ENCODE measurements at places on chromosomes 6 and 20. TPM values are rescaled to one million over a fixed set of nuclear protein-coding genes. Genes with fewer than 3 reads are reported as not detected.

DNA sequence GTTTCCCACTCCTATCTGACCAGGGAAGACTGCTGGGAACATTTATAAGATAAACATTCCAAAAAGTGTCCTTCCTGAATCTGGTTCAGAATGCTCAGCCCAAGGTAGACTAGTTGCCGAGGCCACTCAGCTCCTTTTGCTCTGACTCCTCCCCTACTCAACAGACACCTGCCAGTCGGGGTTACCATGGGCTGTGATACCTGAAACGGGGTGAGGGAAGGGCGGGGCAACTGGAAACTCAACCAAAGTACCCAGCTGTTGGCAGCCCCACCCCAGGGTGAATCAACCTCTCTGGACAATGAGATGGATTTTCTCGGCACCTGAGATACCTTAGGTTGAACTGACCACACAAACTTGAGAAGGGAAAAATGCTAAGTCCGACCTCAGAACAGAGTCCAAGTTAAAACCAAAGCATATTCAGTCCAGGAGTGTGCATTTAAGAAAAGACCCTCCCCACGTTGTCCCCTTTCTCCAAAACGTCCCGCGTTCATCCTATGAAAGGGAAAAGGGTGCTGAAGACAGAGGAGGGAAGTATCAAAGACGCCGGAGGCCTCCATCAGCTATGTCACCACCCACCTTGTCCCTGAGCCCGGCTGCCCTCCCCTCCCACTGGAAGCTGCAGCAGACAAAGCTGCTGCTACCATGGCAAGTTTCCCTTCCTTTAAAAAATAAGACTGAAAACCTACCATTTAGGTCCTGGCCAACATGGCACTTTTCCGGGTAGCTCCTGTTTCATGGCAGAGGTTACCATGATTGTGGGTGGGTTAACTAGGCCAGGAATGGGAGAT is 100.1 kb downstream of the SLC23A2 start:
- H3K36me3 ChIP-seq: peaks cover 29% of the 10 kb centered on the region
- DNase-seq: no peak
- peaks cover 13% of the 10 kb centered on the region for H3K4me1 ChIP-seq
- H3K27ac ChIP-seq: no peak overlapping the region
- no peaks in the 10 kb centered on the region for H3K27me3 ChIP-seq
- no peak overlapping the region for H3K4me3 ChIP-seq

Gene VSX1
- not detected for polyA plus RNA-seq

DNA sequence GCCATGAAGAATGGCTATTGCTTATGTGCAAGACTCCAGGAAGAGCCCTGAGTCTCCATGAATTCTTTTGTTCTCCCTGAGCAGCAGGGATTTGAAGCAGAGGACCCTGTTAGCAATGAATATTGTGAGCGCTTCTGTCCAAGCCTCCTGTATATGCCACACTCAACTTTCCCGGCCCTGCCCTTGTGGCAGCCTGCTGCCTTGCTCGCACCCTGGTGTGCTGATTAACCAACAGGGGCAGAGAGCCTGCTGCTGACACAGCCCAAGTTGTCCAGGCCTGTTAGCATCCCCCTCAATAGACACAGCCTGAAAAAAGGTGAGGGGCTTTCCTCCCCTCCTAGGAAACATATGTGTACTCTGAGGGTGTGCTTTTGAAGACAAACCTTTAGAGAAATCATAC is 131.4 kb downstream of the BMP2 start:
- no peak overlapping the region for H3K4me3 ChIP-seq
- H3K27ac ChIP-seq: no peak overlapping the region
- H3K27me3 ChIP-seq: no peaks in the 10 kb centered on the region
- no peak for DNase-seq

DNA sequence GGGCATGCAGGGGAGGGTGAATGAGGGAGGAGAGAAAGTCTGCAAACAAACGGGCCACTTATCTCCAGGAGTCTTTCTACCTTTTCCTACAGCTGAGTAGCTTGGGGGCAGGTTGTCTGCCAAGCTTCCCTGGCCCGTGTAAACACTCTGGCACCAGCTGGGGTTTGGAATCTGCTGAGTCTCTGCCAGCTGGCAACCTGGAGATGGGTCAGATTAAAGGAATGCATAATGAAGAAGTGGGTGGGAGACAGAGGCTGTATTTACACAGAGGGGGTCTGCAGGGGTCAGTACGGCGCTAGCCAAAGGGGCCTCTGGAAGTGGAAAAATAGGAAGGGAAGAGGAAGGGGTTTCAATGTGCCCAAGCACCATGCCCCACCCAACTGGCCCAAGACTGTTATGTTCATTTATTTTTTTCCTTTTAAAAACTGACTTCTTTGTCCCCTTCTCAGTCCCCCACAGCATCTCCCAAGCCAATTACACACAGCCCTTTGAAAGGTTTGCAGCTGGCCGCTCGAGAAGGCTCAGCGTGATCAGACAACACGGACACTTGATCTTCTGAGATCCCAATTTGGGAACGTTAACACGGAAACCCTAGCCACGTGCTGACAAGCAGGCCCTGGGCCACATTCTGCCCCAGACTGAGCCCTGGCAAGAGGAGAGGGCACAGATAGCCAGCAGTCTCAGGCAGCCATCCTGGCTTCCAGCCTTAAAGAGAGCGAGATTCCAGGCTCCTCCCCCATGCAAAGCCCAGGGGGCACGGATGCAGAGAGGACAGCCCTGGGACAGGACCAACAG is 25.2 kb downstream of the TRAM2 start:
- H3K4me1 ChIP-seq: peaks cover 60% of the 10 kb centered on the region
- peaks cover 2% of the 10 kb centered on the region for H3K36me3 ChIP-seq
- H3K27ac ChIP-seq: peak overlapping the region; percentile 88
- no peak overlapping the region for H3K4me3 ChIP-seq

- H3K27me3 ChIP-seq: no peaks in the 10 kb centered on the region
- H3K27ac ChIP-seq: peak overlapping the region; percentile 79
- DNase-seq: peak; percentile 73
- no peak overlapping the region for H3K4me3 ChIP-seq
- H3K4me1 ChIP-seq: no peaks in the 10 kb centered on the region
Measured at GRCh38 chr6:11439017-11439420, 98.5 kb upstream of the TMEM170B start.

Gene RAMACL
- 0.15 TPM for polyA plus RNA-seq

Gene PRPH2
- polyA plus RNA-seq: 5.2 TPM

DNA sequence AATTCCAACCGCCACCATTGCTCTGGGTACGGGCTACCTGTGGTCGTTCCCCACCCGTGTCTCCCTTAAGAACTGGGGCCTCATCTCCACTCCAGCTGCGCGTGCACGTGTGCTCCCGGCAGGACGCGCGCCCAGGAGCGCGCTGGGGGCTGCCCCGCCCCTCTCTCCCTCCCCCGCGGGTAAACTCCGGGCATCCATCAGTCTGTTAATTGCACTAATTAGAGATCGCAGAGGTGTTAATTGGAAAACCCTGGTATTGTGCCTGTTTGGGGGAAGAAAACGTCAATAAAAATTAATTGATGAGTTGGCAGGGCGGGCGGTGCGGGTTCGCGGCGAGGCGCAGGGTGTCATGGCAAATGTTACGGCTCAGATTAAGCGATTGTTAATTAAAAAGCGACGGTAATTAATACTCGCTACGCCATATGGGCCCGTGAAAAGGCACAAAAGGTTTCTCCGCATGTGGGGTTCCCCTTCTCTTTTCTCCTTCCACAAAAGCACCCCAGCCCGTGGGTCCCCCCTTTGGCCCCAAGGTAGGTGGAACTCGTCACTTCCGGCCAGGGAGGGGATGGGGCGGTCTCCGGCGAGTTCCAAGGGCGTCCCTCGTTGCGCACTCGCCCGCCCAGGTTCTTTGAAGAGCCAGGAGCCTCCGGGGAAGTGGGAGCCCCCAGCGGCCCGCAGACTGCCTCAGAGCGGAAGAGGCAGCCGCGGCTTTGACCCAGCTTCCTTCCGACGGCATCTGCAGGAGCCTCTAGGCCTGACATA is 14.4 kb downstream of the FOXP4 start:
- no peak overlapping the region for H3K27ac ChIP-seq
- H3K4me1 ChIP-seq: peaks cover 19% of the 10 kb centered on the region
- H3K27me3 ChIP-seq: peaks cover 3% of the 10 kb centered on the region

Gene TNNC2
- 6,530 TPM for polyA plus RNA-seq

Gene HAO1
- not detected for polyA plus RNA-seq

Gene SCRT2
- 0.05 TPM for polyA plus RNA-seq

DNA sequence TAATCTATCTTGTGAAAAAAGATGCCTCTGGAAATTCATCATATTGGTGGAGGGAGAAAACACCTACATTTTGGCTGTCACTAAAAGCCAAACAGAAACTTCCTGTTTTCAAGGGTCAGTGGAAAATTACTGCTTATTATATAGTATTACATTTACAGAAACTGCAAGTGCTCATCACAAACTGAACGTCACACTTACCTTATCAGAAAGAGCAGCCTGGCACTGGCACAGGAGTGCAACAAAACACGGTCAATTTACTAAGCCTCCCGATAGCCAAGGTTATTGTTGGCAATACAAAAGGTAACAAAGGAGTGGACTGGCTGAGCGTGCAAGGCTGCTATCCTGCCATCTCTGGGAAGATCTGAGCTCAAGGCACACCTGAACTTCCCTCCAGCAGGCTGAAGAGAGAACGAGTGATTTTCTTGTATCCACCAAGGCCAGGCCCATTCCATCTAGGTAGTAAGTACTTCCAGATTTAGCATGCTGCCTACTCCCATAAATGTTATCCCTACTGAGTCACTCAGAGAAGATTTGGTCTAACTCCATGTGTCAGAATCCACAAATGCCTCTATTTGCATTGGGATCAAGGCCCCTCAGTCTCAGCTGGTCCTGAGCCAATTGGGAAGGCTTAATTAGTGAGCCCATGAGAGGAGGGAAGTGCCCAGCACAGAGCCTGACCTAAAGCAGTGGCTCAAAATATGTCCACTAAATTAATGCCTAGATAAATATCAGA is 399.8 kb downstream of the BTBD9 start:
- no peaks in the 10 kb centered on the region for H3K36me3 ChIP-seq
- no peak overlapping the region for H3K27ac ChIP-seq
- H3K4me1 ChIP-seq: no peaks in the 10 kb centered on the region
- no peak overlapping the region for H3K4me3 ChIP-seq
- H3K27me3 ChIP-seq: no peaks in the 10 kb centered on the region

Gene SLC17A5
- 22.6 TPM for polyA plus RNA-seq

DNA sequence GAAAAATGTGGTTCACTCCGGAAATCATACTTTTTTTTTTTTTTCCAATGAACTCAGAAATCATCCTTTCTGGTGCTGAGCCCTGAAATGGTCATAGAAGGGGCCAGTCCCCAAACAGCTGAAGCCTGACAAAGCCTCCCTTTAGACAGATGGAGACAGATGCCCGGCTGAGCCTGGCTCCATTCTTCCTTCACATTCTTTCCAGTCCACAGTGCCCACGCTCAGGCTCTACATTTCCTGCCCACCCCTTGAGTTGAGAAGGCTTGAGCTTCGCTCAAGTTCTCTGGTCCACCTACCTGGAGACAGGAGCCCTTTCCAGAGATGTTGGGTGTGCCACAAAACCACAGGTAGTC is 41.2 kb downstream of the KCNK5 start:
- H3K27ac ChIP-seq: peak overlapping the region; percentile 74
- no peaks in the 10 kb centered on the region for H3K36me3 ChIP-seq
- H3K4me1 ChIP-seq: peaks cover 18% of the 10 kb centered on the region

DNA sequence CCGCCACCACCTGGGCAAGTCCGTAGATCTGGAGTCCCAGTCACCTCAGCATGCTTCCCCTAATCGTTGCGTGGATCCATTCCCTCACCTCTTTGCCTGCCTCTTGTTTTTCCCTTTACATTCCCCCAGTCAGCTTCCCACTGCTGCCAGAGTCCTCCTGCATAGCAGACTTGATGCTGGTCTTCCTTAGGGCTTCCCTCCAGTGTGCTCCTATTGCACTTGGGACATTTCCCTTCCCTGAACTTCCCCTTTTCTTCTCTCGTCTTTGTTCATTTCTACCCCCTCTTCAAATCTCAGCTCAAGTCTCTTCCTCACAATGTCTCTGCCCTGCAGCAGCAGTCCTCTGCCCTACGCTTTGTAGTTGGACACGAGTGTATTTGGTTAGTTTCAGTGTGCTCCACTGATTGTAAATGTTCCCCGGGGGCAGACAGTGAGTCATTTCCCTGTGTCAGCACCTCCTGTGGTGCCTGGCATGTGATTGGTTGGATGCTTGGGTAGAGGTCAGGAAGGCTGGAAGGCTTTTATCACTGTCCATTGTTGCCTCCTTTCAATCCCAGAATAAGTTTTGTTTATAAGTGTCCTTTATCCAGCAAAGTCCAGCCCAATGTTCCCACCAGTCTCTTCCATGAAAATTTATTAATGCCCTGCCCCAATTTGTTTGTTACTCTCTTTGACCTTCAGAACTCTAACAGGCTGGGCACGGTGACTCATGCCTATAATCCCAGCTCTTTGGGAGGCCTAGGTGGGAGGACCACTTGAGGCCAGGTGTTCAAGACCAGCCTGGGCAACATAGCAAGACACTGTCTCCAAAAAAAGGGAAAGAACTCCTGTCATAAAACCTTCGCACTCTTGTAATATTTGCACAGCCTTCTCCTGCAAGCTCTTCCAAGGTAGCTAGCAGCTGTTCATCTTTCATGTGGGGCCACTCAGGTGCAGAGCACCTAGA is 38.3 kb downstream of the FAM120B start:
- no peak for DNase-seq
- no peak overlapping the region for H3K27ac ChIP-seq
- peaks cover 38% of the 10 kb centered on the region for H3K36me3 ChIP-seq
- H3K4me3 ChIP-seq: no peak overlapping the region
- H3K4me1 ChIP-seq: no peaks in the 10 kb centered on the region
